ENCODE measurements at places on chromosomes 11 and 22.

- no peak for DNase-seq
Observed at GRCh38 chr11:65718964-65719492, 1.6 kb downstream of the RNASEH2C start.

GRCh38 chr11:129048911-129049310 is 106.2 kb upstream of the TP53AIP1 start:
- DNase-seq = no peak

GRCh38 chr22:19816372-19817119 is 38.1 kb downstream of the GNB1L start:
- no peak for DNase-seq

GRCh38 chr11:93194673-93195291 is 3.0 kb downstream of the SLC36A4 start:
- DNase-seq = no peak

GRCh38 chr11:71458146-71459070 is 5.4 kb downstream of the NADSYN1 start:
- no peak for DNase-seq

Measured in naive thymus-derived CD8-positive, alpha-beta T cell (primary cell).